SW480 (cell line): ENCODE measurements at places on chromosomes 3 and 15.
A peak's percentile ranks its signal among the peaks of the same experiment; 100 is the strongest.

- DNase-seq = peak; percentile 71
These were observed 24.7 kb downstream of the GPR171 start for GRCh38 chr3:151178208-151178845.

GRCh38 chr15:38899300-38899699, 334.7 kb upstream of the RASGRP1 start:
- no peak for DNase-seq

DNA sequence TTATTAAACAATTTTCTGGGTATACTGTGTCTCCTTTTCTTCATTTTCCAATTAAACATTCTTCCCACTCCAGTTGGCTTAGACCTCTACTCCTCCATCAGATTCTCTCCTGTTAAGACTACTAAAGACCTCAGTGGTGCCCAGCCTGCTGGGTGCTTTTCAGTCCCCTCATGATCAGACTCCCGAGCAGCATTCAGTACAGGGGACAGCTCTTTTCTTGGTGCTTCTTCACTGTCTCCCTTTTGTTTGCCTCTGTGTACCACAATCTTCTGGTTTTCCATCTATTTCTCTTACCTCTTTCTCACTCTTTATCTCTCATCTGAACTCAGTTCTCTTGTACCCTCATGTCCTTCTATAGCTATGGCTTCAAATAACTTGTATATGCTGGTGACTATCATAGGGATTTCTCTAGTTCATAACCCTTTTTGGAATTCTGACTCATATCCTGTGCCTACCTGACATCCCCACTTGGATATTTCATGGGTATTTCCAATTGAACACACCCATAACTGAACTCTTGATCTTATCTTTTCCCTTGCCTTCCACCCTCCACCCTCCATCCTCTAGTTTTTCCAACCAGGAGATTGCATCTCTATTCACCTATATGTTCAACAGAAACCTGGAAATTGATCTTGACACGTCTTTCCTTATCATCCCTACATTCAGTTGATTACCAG, 55.6 kb upstream of the ABHD10 start:
- DNase-seq = peak; percentile 77

GRCh38 chr3:84108442-84108971, 850.3 kb upstream of the CADM2 start:
- DNase-seq = peak; percentile 69
